Activated CD4-positive, alpha-beta T cell treated with anti-CD3 and anti-CD28 coated beads, Interleukin-2, amount 50 U/mL, for 24 hours (primary cell): ENCODE measurements at places on chromosomes 7 and 10.

GRCh38 chr7:130732980-130733930 is 752 bp downstream of the KLF14 start:
- DNase-seq: no peak

- no peak for DNase-seq
Measured at GRCh38 chr7:47194516-47195057, 387.3 kb downstream of the TNS3 start.

DNA sequence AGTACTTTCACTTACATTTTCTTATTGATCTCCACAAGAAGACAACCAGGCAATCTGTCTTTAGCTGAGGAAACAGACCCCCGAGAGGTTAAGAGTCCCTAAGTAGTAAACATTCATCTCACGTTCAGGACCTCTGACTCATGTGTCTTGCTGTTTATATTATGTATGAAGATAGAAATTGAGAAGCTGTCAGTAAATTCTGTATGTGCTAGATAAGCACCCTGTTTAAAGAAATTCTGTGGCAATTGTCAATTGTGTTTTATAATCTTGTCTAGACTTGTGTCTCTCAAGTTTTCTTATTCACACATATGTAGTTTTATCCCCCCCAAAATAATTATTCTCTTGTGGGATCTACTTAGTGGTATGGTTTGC is 14.5 kb downstream of the ADK start:
- DNase-seq: no peak

DNA sequence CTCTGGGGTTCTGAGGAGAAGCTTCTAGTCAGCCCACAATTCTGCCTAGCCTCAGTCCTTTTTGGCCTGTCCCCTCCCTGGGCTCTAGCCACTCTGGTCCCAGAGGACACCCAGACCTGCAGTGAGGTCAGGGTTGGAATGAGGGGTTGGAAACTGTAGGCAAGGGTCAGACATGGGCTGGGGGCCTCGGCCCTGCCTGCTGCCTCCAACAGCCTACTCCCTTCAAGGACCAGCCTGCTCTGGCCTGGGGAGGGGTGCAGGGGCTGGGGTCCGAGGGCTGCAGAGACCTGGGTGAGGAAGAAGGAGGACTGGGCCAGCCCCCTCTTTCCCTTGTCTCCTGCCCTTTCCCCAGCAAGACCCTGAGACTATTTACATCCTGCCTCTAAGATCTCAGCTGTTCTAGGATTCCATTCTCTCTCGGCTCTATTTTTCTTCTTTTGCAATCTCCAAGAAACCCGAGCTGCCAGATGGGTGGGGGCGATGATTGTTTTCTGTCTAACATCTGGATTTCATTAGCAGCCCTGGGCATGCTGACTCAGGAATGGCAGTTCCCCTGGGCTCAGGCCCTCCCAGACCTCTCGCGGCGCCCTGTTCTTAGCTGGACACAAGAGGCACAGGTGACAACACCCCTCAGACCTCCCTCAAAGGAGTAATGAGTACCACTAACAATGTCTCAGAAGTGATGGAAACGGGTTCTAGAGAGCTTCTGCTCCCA is 23.1 kb downstream of the ZCCHC24 start:
- no peak for DNase-seq

GRCh38 chr10:89337484-89337883 is 9.7 kb downstream of the IFIT3 start:
- DNase-seq: no peak

DNA sequence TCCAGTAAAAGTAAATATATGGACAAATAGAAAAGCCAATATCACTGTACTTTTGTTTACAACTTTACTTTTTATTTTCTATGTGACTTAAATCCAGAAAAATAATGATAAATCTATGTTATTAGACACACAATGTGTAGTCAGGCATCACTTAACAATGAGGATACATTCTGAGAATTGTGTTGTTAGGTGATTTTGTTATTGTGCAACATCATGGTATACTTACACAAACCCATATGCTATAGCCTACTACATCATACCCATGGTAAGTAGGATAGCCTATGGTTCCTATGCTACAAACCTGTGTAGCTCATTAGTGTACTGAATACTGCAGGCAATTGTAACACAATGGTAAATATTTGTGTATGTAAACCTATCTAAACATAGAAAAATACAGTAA is 781.7 kb upstream of the GHITM start:
- DNase-seq: no peak

GRCh38 chr10:75598998-75599397 is 167.6 kb downstream of the LRMDA start:
- no peak for DNase-seq

GRCh38 chr7:26574476-26574875 is 282.8 kb downstream of the SNX10 start:
- no peak for DNase-seq

DNA sequence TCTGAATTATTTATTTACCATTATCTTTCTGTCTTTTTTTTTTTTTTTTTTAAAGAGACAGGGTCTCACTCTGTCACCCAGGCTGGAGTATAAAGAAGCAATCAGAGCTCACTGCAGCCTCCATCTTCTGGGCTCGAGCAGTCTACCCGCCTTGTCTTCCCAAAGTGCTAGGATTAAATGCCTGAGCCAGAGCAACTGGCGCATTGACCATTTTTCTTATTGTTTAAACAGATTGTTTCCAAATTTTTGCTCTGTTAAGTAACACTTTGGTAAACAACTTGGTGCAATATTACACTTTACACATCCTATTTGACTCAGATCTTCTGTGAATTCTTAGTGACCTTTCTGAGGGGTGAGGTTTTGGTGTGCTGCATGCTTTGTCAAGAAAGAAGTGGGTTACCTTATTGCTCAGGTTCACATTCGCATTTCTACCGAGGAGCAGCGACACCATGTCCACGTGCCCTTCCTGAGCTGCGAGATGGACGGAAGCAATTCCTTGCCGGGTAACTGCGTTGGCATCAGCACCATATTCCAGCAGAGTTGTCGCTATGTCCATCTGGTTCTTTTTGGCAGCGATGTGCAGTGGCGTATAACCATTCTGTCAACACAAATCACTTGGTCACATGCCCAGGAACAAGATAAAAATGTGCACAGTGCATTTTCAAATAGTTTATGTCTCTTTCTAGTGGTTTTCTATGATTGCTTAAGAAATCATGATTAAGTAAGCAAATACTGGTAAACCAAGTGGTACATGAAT is 203.2 kb downstream of the ANK3 start:
- DNase-seq: no peak

GRCh38 chr10:3523309-3524050 is 261.5 kb downstream of the KLF6 start:
- DNase-seq: no peak

- DNase-seq: no peak
Measured at GRCh38 chr10:10482613-10483012, 535.1 kb upstream of the CELF2 start.

GRCh38 chr10:4316161-4316810 is 509.7 kb upstream of the AKR1E2 start:
- no peak for DNase-seq

DNA sequence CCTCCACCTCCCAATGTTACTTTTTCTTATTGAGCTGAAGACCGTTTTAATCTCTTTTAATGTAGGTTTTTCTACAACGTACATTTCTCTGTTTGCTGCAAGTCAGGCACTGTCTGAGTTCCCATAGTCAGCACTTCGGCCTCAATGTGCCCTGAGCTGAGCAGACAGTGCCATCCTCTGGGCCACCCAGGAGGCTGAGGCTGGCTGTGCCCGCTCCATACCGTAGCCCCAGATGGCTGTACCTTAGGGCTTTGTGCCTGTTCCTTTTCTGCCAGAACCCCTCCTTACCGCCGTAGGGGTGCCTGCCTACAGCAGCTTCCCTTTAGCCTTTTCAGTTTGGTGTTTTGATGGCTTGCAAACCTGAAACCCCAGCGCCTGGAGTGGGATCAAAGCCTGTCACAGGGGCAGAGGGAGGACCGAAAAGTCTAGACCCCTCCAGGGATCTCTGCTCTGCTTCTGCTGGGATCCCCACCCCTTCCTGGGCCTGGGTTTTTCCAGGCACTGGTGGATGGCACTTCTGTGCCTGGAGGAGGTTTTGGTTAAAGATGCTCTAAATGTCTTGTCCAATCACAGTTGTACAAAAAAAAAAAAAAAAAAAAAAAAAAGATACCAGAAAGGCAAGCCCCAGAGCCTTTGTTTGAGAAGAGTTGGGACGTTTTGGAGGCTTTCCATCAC is 9.0 kb downstream of the AGAP3 start:
- DNase-seq: no peak

DNA sequence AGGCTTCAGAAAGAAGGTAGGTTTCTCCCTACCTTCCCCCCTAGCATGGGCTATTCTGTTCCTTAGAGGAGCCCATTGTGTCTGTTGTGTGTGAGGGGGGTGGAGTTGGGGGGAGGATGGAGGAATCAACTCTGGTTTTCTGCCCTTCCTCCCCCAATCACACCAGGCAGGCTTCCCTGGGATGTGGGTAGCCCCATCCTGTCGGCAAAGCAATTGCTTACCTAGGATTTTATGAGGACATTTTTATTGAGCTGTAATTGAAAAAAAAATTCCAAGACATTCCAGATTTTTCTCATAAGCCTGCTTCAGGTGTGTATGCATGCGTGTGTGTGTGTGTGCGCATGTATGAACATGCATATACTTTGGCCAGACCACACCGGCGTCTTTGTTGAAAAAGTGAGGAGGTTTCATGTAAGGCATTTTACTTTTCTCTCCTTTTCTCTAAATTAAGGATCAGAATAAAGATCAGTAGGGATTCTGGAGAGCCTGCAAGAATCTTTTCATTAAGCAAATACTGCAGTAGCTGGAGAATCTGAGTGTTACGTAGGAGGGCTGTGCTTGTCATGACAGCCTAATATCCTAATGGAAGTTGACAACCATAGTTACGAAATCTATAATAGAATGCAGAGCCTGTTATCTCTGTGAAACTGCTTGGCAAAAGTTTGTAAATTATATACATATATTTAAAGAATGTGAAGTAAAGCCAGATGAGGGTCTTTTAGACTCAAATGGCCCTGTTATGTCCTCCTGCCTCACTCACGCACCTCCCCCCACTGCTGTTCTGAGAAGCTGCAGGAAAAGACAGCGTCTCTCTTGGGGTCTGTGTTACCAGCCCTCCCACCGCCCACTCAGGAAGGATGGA is 27.3 kb upstream of the SAMD8 start:
- no peak for DNase-seq

GRCh38 chr7:111390000-111390399 is 172.3 kb downstream of the IMMP2L start:
- no peak for DNase-seq

- no peak for DNase-seq
Measured at GRCh38 chr7:45211066-45211465, 53.5 kb downstream of the RAMP3 start.

DNA sequence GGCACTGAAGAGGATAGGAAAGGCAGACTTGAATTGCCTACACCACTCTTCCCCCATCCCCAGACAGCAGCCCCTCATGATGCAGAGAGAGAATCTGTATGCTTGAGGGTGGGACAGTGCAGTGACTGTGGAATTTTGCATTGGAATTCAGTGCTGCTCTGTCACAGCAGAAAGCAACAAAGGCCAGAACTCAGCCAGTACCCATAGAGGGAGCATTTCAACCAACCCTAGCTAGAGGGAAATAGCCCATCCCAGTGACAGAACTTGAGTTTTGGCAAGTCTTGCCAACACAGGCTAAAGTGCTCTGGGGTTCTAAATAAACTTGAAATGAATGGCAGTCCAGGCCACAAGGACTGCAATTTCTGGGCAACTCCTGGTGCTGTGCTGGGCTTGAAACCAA is 80.4 kb downstream of the TES start:
- DNase-seq: no peak

- DNase-seq: no peak
Measured at GRCh38 chr10:91896212-91896756, 13.0 kb downstream of the FGFBP3 start.

- peak; percentile 73 for DNase-seq
Measured at GRCh38 chr7:26201247-26202018, at the start of gene CBX3. CBX3 (plus strand) TSS chr7:26201745; CDS start chr7:26202999, 1,254 bp downstream.

DNA sequence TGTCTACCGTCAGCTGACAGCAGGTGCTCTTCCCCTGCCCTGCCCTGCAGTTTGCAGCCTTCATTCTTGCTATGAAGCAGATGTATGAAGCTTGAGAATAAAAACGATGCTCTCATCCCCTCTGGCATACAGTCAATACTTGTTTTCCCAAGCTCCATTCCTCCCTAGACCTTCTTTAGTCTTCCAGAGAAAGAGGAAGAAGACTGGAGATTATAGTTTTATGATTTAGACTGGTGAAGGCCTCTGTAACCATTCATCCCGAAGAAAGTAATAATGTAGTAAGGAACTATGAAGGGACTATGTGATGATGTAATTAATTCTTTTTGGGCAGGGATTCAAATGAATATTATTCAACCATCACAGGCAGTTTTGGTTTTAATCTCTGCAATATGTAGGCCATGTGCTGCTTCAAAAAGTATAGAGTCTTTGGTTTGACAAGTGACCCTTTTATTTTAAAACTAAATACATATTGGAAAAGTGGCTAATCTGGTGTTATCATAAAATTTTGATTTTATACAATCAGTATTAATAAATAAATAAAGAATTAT is 242.4 kb upstream of the KIAA1217 start:
- DNase-seq: no peak

- no peak for DNase-seq
Measured at GRCh38 chr10:115514895-115515294, 421.7 kb downstream of the ATRNL1 start.

DNA sequence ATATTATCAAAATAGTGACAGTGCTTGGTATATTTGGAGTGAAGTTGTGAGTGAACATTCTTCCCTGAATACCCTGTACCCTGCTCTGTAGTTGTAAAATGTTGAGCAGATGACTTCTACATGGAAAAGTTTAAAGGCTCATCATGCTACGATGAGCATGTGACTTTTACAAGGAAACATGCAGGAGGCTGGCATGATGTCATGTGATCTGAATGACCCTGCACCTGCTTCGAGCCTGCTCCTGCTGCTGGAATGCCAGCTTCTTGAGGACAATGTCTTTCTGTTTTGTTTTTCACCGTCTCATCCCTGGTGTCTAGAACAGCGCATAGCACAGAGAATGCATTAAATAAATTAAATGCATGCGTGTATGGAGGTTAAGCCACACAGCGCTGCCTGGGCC is 5.4 kb upstream of the INPP5A start:
- DNase-seq: no peak

DNA sequence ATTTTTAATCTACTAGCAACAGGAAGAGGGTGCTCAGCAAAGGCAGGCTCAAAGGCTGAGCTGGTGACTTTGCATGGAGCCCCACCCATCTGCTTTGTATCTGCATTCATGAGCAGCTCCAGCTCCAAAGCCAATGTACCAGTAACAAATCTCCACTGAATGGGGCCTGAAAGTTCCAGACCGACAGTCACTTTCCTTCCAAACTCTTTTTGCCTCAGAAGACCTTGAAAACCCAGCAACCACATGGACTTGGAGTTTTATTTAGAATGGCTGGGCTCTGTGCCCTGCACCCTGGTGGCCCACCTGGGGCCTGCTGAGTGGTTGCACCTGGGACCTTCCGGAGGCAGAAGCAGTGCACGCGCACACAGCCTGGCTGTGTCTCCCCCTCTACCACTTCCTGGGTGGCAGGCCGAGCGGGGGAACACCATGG is 195.0 kb upstream of the PLXNA4 start:
- no peak for DNase-seq

- DNase-seq: no peak
Measured at GRCh38 chr7:107353701-107354100, 116.2 kb upstream of the GPR22 start.
